Suppressor macrophage treated with lipopolysaccharide for 4 hours (primary cell): ENCODE measurements at places on chromosomes 13 and 19.

GRCh38 chr19:16911046-16911445 is 22.2 kb downstream of the F2RL3 start:
- no peak for DNase-seq

- DNase-seq = no peak
Observed at GRCh38 chr19:33235996-33236350, 10.3 kb upstream of the SLC7A10 start.

DNA sequence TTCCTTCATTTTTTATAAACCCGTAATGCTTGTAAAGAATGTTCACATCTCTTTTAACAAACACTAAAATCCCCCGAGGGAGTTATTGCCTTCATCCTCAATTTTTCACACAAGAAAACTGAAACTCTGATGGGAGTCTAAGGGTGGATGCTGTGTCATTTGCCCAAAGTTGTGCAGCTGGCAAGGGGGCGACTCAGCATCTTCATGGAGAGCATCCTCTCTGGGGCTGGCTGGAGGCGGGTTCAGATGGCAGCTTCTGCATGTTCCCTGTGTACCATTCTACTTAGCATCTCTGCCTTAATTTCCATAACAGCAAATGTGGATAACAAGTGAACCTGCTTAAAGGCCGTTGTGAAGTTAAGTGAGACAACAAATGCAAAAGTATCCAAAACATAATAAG is 256.4 kb downstream of the IRS2 start:
- no peak for DNase-seq

DNA sequence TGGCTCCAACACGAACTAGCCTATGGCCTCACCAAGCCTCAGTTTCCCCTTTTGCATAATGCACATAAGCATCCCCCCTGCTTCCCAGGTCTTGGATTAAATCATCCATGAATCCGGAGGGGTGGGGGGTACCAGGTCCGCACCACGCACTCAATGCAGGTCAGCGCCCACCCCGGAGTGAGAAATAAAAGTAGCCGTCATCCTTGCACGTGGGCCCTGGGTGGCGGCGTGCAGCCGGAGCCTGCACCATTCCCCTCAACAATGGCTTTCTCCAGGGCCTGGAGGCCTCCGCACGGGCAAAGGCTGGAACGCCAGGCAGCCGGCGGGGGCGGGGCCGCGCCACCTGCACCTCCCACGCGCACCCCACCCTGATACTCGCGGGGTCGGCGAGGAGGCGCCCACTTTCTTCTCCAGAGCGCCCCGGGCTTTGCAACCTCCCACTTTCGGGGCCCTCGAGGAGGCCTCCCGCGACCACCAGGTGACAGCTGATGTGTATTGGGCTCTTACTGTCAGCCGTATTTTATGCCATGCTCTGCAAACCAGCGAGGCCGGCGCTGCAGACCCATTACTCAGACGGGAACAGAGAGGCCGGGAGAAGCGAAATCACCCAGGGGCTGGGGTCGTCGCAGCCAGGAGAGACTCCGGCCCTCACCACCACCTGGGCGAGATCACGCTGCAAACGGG is 767 bp upstream of the GADD45B start:
- peak; percentile 73 for DNase-seq

DNA sequence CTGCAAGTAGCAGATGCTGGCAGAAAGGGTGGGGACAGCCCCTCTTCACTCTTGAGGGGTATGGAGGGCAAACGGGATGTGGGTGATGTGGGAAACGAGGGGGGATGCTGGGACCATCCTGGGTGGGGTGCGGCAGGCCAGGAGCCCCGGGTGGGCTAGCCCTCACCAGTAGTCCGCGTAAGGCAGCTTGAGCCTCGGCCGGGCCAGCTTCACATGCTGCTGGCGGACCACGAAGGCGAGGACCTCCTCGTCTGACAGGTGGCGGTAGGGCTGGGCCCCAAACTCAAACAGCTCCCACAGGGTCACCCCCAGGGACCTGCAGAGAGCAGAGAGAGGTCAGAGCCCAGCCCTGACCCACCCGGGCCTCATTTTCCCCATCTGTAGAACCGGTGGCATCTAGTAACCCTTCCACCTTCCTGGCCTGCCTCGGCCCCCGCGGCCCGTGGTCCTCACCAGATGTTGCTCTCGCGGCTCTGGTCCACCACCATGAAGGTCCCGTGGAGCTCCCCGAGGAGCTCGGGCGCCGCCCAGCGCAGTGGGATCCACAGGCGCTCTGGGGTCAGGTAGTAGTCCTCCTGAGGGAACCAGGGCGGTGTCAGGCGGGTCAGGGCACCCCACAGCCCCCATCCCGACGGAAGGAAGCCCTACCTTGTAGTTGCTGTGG is 10.7 kb downstream of the LMTK3 start:
- DNase-seq = no peak

DNA sequence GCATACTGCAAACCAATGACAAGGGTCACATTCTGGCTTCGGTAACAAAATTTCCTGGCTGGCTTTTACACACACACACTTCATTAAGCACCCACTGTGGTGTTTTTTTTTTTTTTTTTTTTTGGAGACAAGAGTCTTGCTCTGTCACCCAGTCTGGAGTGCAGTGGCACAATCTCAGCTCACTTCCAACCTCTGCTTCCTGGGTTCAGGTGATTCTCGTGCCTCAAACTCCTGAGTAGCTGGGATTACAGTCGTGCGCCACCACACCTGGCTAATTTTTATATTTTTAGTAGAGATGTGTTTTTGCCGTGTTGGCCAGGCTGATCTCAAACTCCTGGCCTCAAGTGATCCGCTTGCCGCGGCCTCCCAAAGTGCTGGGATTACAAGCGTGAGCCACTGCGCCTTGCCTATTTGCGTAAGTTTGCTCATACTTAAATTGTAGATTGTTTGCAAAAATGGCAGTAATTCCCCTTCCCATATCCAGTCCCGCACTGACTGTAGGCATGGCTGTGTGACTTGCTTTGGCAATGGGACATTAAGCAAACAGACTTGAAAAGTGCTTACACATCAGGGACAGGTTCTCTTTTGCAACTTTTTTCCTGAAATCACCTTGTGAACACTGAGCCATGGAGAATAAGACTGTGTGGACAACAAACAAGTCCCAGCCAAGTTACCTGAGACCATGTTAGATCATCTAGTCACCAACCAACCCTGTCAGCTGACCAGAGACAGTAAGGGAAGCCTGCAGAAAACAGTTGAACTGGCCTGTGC is 42.1 kb upstream of the EBPL start:
- no peak for DNase-seq

DNA sequence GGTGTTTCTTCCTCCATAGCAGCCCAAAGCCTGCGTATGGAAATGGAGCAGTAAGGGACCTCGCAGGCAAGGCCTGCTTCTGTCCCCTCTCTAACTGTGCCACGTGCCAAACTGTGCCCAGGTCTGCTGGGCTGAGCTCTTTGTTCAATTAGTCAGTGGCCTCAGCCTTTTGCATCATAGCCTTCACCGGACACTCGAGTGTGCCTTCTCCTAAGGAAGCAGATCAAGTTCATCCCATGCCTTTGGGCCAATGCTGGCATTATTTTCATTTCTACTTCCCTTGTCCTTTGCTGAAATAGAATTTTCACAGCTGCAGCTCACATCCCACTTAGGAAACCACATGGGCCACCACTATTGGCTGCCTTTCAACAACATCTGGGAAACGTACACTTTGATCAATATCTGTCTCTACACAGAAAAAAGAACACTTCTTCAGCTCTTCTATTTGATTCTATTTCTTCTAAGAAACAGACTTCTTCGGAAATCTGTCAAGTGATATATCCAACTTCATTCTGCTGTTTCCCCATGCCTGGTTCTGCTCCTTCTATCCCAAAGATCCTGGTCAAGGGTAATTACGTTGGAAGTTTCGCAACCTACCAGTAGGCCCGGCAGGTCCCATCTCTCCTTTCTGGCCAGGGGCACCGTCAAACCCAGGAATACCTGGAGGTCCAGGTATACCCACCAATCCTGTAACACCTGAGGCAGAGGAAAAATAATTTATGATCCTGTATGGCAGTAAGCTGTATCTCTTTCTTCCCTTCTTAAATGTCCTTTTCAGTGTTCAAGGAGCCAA is 143.9 kb downstream of the COL4A1 start:
- DNase-seq = peak; percentile 40

DNA sequence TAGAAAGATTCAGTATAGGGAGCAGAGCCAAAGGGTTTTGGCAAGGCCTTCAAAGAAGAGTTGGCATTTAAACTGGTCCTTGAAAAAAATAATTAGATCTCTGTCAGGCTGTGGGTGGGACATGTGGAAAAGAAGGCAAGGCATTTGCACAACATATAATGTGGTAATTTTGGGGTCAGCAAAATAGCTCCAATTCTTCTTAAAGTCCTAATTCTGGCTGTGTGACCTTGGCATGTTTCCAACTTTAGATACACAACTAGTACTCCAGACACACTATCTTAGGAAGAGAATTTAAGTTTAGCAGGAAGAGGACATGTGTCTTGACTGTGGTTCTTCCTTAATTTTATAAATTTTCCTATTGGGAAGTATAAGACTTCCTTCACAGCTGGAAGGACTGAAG is 206.3 kb downstream of the PCDH17 start:
- DNase-seq = no peak

GRCh38 chr19:19650331-19650730 is 6.9 kb upstream of the GMIP start:
- no peak for DNase-seq

DNA sequence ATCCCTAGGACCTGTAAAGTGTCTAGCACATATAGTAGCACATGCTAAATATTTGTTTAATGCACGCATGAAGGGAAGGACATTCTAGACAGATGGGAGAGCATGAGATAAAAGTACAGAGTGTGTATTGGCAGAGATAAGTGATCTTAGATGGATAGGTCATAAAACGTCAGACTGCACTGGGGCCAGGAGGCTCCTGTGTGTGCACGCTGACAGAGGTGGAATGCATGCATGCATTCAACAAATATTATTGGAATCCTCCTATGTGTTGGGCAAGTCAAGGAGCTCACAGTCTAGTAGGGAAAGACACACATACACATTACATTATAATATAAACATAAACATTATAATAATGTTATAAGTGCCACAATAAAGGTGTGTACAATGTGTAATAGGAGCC is 73.3 kb downstream of the FGF9 start:
- DNase-seq = no peak
